ENCODE measurements at places on chromosomes 13 and 19. TPM values are rescaled to one million over a fixed set of nuclear protein-coding genes. Genes with fewer than 3 reads are reported as not detected.

DNA sequence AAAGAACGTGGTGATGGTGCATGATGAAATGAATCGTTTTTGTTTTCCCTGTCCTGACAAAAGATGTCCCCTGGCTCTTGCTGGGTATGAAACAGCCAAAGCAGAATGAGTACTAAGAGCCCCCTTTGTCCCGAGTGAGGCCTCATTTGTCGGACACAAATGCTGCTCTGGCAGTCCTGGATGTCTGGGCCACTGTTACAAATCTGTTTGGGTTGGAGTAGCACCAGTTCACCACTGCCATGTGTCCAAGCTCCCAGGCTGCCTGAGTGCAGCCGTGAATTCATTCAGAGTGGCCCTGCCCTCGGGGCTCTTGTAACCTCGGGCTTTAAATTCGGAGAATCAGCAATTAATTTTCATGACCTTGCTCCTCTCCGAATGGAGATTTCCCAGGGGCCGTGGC, 182.4 kb downstream of the NUFIP1 start:
- no peak for DNase-seq

GRCh38 chr13:100315522-100315921, 226.6 kb downstream of the PCCA start:
- DNase-seq = no peak

- no peak for DNase-seq
These were observed 133.5 kb downstream of the TRPC4 start for GRCh38 chr13:37736045-37736444.

- DNase-seq = no peak
These were observed 324.4 kb downstream of the NDFIP2 start for GRCh38 chr13:79805317-79805716.

GRCh38 chr13:25291691-25292090, 4.4 kb upstream of the MTMR6 start:
- no peak for DNase-seq

DNA sequence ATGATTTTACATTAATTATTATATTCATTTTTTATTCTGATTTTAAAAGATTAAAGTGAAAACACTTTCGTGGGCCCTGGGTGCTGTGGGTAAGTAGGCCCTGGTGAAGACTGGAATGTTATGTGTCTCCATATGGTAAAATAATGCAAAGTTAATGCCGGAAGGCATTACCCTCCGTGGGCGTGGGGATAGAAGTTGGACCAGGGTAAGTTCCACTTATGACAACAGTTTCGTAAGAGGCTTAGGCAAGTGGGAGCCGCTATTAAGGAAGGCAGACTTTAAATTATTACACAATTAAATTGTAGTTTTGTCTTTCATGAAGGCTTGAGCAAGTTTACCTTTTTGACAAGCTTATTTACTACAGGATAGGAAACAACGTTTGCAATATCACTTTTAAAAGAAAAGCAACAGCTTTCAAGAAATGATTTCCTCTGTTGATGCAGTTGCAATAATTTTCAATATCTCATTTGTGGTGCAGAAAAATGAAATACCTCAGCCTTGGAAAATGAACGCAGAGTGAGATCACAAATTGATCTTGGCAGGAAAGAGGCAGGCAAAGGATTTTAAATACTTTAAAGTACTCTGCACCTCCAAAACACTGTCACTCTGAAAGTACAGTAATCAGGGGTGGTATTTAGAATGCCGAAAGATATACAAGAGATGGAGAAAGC, 310.6 kb downstream of the DCT start:
- DNase-seq = no peak

DNA sequence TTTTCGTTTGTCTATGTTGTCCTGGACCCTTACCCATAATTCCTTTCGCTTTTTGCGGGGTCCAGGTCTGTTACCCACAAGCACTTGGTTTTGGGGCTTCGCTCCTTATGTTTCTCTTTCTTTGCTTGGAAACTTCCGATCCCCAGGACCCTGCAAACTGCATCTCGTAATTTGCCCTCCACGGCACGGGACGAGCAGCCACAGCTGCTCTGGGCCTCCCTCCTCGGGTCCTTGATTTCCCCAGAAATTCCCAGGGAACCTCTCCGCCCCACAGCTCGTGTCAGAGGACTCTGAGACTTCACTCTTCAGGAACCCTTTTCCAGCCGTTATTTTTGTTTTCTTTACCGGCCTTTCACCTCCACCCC, 599 bp downstream of the SNRNP70 start:
- no peak for DNase-seq

- no peak for DNase-seq
These were observed 325.8 kb downstream of the LMO7 start for GRCh38 chr13:75961911-75962310.

- no peak for DNase-seq
These were observed at the start of gene ARHGAP35 for GRCh38 chr19:46860846-46861690. Gene ARHGAP35, plus strand, starts transcription at chr19:46860997. Its CDS starts 57,679 bp downstream, at chr19:46918676.

GRCh38 chr19:18419699-18420460, 682 bp downstream of the SSBP4 start:
- DNase-seq = peak; percentile 54

GRCh38 chr13:71786875-71787274, 80.1 kb downstream of the DACH1 start:
- DNase-seq = no peak

- no peak for DNase-seq
These were observed 1230.9 kb upstream of the SLC10A2 start for GRCh38 chr13:104297075-104297474.

- DNase-seq = no peak
These were observed 449.8 kb downstream of the FGF9 start for GRCh38 chr13:22120646-22121045.

DNA sequence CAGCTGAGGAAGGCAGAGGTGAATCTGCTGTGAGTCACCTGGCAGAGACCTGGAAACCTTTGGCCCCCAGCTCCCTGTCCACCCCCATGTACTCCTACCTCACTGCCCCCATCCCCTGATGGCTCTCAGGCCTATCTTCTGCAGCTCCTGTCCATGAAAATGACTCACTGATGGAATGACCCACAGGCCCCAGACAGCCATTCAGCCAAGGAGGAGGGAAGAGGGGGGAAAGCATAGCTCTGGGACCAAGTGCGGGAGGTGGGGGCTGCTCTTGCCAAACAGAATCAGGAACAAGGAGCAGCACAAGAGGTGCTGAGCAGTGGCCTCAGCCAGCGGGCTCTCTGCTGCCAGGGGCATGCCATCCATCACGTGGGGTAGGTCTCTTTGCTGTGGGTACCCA, 111.4 kb upstream of the C1QTNF9B start:
- no peak for DNase-seq

DNA sequence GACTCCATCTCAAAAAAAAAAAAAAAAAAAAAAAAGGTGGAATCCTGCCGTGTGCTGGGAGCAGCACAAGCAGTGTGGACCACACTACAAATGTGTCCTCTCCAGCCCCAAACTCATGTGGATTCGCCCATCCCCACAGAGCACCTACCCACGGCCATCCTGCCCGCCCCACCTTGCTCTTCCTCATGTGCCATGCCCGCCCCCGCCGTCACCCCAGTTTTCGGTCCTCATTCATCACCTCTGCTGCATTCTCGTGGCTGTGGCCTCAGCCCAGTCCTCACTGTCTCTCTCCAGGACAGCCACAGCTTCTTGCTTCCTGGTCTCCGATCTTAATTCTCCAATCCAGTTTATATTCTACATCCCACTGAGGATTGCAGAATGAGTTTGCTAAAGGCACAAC, 80.0 kb upstream of the TM9SF2 start:
- DNase-seq = no peak

- no peak for DNase-seq
These were observed 1.6 kb upstream of the ZNF556 start for GRCh38 chr19:2865334-2866100.

The KLK13 gene
- total RNA-seq = not detected

The SPC24 gene
- 88.9 TPM for total RNA-seq

The LGALS4 gene
- total RNA-seq = not detected

The ZNF136 gene
- 5.1 TPM for total RNA-seq

The FBXO27 gene
- total RNA-seq = 0.98 TPM
